ENCODE measurements at places on chromosomes 7 and 10.

DNA sequence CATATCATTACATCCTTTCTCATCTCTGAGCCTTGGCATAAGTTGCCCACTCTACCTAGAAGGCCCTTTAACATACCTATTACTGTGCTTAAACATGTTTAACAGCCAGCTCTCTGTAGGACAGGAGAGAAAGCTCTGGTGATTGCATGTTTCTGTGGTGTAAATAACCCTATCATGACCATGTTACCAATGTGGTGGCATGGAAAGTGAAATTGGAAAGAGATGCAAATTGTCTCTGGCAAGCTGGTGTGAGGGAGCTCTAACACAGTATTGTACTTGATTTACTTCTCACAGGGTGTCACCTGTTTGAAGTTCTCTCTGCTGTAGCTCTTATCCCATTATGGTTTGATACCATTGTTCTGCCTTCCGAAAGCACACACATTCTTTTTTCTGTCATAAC is 231.8 kb upstream of the DKK1 start:
- DNase-seq: no peak

DNA sequence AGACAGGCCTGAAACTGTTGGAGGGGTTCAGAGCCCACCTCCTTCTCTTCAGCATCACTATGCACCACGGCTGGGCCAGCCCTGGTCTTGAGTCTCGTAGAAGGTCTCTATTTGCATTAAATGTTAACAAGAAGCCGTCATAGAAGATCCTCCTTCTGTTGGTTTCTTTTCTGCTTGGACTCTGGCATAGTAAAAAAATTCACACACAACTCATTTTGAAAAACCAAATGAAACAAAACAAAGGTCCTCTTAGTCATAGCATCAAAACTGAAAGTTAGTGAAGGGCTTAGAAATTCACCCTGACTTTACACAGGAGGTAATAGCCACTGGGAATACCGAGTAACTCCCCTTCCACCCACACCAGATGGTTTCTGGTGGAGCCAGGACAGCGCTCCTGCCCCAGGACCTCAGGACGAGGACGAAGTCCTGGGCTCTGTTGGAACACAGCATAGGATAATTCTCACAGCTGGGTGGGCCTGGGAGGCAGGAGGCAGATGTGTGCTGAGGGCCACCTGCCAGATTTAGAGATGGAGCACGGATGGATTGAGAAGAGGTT is 248.4 kb upstream of the KLF6 start:
- DNase-seq: no peak

DNA sequence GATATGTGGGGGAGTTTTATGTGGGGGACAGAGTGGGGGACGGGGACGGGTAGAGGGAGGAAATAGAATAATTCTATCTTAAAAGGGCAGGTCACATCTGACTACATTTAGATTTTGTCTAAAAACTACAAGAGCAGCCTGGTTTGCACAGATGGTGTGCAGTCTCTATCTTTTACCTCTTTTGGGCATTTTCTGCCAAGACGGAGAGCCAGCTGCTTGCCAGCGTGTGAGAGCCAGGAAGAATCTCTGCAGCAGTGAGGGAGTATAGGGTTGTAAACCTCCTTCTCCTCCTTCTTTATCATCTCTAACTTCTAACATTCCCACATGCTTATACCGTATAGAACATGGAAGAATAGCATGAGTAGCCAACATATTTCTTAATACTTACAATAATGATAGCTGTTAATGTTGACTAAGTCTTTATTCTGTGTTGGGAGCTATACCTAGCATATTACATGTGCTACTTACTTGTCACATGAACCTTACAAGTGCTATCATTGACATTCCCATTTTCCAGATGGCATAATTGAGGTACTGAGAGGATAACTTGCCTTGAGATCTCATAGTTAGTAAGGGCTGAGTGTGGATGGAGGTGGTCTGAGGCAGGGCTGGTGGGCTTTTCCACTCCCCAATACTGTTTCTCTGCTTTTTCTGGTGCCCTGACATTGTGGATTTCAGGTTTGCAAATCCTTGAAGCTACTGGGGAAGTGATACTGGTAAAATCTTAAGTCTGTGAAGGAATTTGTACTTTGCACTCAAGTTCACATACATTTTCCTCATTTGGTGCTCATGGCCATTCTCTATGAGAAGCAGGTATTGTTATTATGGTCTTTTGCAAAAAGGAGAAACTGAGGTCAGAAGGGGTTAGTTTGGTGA is 1.1 kb downstream of the ENTPD1 start:
- DNase-seq: no peak

- DNase-seq: no peak
These were observed 21.1 kb downstream of the C7orf33 start for GRCh38 chr7:148611692-148612091.

DNA sequence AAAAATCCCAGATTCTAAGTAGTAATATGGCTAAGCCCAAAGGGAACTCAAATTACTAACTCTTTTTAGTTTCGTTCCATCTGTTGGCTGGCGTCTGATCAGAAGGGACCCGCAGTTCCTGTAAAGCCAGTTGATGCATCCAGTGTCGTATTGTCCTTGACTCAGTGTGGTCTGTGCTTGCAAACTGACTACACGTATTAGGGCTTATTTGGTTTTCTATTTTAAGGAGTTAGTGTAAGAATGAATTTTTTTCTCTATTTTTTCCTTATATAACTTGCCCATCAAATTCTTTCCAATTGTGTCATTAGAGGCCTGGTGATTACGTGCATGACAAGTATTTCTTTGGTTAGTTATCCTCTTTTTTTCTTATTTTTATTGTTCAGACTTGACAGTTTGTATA is 9.7 kb downstream of the ABCA13 start:
- no peak for DNase-seq

DNA sequence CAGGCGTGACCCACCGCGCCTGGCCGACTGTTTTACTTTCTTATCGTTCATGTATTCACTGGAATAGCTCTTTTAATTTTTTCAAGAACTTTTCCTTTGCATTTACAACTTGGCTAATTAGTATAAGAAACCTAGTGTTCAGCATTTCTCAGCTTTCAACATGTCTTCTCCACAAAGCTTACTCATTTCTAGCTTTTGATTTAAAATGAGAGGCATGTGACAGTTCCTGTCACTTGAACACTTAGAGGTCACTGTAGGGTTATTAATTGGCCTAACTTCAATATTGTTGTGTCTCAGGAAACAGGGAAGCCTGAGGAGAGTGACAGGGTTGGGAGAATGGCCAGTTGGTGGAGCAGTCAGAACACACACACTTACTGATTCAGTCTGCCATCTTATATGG is 125.1 kb upstream of the GPR22 start:
- no peak for DNase-seq

DNA sequence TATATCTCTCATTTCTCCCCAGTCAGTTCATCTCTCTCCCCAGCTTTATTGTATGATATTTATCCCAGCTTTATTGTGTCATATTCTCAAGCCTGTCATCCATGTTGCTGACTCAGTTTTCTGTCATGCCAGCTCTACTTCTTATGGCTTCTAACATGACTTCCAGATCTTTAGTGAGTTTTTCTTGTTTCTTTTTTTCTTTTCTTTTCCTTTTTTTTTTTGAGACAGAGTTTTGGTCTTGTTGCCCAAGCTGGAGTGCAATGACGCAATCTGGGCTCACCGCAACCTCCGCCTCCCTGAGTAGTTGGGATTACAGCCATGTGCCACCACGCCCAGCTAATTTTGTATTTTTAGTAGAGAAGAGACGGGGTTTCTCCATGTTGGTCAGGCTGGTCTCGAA is 28.7 kb upstream of the CALU start:
- no peak for DNase-seq
